ENCODE measurements at places on chromosomes 16 and 17. TPM values are rescaled to one million over a fixed set of nuclear protein-coding genes. Genes with fewer than 3 reads are reported as not detected.

The WFDC1 gene
- total RNA-seq: 34.0 TPM

The COX6A2 gene
- total RNA-seq: not detected

The MIF4GD gene
- total RNA-seq: 5.6 TPM

The EXOC3L1 gene
- total RNA-seq: 0.26 TPM

The KRTAP4-3 gene
- total RNA-seq: not detected

The KRT33B gene
- not detected for total RNA-seq

The SLC6A4 gene
- total RNA-seq: not detected

The NPIPA2 gene
- total RNA-seq: 0.77 TPM

GRCh38 chr16:20826039-20826566, 19.8 kb downstream of the REXO5 start:
- no peaks in the 10 kb centered on the region for H3K27me3 ChIP-seq
- no peaks in the 10 kb centered on the region for H3K4me1 ChIP-seq
- no peak overlapping the region for H3K27ac ChIP-seq
- H3K36me3 ChIP-seq: no peaks in the 10 kb centered on the region
- peak; percentile 33 for DNase-seq

DNA sequence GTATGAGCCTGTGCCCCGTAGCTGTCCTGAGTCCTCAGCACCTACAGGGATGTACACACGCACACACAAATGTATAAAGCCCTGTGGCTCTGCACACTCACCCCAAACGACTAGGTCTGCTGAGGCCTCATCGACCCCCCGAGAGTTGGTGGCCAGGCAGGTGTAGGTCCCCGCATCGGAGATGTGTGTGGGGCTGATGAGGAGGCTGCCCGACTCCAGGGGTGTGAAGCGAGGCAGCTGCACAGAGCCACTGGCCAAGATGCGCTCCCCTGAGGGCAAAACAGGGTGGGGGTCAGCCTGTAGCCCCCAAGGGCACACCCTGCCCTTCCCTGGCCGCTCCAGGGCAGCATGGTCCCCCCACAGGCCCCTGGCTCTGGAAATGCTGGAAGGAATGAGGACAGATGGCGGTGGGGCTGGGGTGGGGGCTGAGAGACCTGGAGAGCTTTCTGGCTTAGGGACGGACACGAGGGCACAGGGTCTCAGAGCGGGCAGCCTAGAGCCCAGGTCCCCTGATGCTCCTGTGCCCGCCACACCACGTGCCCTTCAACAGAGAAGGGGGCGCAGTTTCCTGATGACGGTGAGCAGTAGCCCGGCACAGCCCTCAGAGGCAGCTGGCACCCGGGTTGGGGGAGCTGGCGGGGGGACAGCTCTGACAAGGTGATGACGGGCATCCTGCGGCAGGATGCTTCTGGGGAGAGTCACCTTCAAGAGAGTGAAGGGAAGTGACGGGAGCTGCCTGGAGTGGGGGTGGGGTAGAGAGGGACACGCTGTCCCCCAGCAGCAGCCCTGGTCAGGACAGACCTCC, 119.8 kb upstream of the CDC42EP4 start:
- DNase-seq: no peak
- H3K4me1 ChIP-seq: no peaks in the 10 kb centered on the region
- no peak overlapping the region for H3K27ac ChIP-seq
- H3K36me3 ChIP-seq: no peaks in the 10 kb centered on the region
- no peaks in the 10 kb centered on the region for H3K27me3 ChIP-seq

- no peak overlapping the region for H3K27ac ChIP-seq
- no peak for DNase-seq
- no peaks in the 10 kb centered on the region for H3K4me1 ChIP-seq
These were observed 52.6 kb downstream of the PLCG2 start for GRCh38 chr16:81831722-81832126.

DNA sequence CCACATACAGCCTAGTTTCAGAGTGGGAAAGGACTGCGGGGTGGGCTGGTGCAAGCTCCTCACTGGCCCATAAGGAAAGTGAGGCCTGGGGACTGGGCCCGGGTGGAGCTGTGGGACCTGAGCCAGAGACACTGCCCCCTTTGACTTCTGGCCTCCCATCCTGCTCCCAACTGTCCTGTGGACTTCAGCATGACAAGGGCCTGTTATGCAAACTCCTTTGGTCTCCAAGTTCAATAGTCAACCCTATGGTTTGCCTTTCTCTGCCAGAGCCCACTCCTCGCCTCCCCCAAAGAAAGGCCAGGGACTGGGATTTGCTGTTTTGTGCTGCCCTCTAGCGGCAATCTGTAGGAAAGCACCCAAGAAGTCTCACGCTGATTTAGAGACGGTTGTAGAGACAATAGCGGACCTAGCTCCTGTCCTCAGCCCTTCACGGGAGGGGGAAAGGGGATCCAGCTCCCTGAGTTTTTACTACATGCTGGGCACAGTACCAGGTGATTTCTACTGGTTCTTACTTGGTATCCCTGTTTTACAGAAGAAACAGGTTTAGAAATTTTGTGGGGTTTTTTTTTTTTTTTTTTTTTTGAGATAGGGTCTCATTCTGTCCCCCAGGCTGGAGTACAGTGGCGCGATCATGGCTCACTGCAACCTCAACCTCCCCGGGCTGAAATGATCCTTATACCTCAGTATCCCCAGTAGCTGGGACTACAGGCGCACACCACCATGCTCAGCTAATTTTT, 1.2 kb upstream of the TLCD3B start:
- H3K4me1 ChIP-seq: peaks cover 2% of the 10 kb centered on the region
- no peaks in the 10 kb centered on the region for H3K36me3 ChIP-seq
- no peak overlapping the region for H3K27ac ChIP-seq
- peaks cover 36% of the 10 kb centered on the region for H3K27me3 ChIP-seq
- no peak overlapping the region for H3K4me3 ChIP-seq

DNA sequence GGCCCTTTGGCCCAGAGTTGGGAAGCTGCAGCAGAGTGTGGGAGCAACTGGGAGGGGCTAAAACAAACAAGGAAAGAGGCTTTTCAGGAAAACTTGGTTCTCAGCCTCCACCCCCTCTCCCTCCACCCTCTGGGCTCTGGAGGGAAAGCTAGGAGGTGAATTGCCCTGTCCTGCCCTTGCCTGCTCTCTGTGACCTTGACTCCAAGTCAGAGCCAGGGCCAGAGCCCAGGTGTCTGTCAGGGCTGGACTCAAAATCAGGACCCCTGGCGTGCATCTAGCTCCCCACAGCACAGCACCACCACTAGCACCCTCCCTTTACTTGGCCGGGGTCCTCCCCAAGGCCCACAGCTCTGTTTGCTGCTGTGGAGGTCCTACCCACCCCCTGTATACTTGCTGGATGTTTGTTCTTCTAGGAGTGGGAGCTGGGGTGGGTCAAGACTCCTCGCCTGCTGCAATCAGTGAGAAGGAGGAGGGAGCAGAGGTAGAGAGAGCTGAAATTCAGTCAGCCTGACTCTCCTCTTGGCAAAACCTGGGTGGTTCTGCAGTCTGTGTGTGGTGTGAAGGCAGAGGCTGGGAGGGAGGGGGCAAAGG, 2.8 kb upstream of the NR1D1 start:
- H3K4me1 ChIP-seq: peaks cover 28% of the 10 kb centered on the region
- H3K36me3 ChIP-seq: no peaks in the 10 kb centered on the region
- DNase-seq: no peak
- H3K27ac ChIP-seq: no peak overlapping the region
- no peak overlapping the region for H3K4me3 ChIP-seq

GRCh38 chr17:77325577-77326075, 184.9 kb downstream of the SEC14L1 start:
- peak overlapping the region; percentile 98 for H3K27ac ChIP-seq
- H3K36me3 ChIP-seq: peaks cover 9% of the 10 kb centered on the region
- no peaks in the 10 kb centered on the region for H3K27me3 ChIP-seq
- no peak overlapping the region for H3K4me3 ChIP-seq

- H3K36me3 ChIP-seq: no peaks in the 10 kb centered on the region
- DNase-seq: no peak
- peaks cover 2% of the 10 kb centered on the region for H3K4me1 ChIP-seq
- H3K4me3 ChIP-seq: no peak overlapping the region
- no peak overlapping the region for H3K27ac ChIP-seq
These were observed 29.7 kb downstream of the CUEDC1 start for GRCh38 chr17:57925361-57925990.

DNA sequence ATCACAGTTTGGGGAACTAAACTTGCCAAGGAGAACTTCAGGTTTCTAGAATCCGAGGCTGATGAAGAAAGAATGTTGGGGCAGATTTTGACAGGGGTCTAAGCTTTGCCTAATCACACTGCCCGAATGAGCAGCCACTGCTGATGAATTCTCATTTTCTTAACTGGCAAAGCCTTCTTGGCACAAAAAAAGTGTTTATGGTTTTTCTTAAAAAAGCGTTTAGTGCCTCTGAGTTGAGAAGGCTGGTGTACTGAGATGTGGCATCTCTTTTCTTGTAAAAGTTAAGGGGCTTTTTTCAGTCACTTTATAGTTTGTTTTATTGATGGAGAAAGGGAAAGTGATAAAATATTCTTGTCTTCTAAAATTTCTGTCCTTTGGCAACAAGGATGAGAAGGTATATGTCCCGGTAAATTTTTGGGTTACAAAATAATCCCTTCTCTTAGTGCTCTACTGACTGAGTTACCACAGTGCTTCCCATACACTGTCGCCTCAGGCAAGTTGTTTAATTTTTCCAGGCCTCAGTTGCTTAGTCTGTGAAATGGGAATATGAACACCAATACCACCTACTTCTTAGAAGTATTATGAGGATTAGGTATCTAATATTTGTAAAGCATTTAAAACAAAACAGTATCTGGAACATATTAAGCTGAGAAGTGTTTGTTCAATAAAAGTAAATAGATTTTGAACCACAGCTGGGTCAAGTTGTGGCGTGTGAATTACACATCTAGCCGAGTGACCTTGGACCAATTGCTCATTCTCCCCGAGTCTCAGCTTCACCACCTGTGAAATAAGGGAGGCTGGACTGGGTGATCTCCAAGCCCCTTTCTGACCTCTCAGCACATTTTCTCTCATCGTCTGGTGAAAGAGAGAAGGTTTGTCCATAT, 320.8 kb downstream of the HAPSTR1 start:
- DNase-seq: no peak
- no peaks in the 10 kb centered on the region for H3K36me3 ChIP-seq
- H3K4me3 ChIP-seq: no peak overlapping the region
- H3K27me3 ChIP-seq: no peaks in the 10 kb centered on the region

DNA sequence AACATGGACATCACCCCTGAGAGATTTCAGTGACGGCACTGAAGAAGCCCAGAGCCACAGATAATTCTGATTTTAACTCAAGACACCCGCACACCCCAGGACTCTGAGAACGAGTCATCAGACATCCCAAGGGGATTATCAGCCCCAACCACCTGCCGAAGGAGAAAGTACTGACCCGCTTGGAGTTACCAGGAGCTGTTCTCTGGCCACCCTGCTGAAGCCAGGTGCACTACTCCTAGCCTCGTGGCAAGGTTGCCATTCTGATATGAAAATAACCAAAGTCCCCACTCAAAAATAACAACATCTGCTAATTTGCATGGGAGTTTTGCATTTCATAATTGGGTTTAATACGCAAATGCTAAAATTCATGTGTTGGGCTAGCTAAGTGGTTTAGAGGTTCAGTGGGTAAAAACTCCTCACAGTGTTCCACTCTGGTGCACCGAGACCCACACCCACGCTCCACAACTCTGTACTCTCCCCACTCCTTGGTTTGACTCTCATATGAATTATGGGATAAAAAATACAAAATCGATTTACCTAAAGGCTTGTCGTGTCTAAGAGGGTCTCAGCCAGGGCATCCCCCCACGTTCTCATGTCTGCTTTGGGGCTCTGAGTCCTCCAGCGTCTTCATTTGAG, 143.0 kb upstream of the NOL11 start:
- no peaks in the 10 kb centered on the region for H3K27me3 ChIP-seq
- no peak for DNase-seq
- H3K4me3 ChIP-seq: no peak overlapping the region
- no peak overlapping the region for H3K27ac ChIP-seq

GRCh38 chr17:19642373-19642893, 6.1 kb upstream of the ALDH3A2 start:
- no peak overlapping the region for H3K4me3 ChIP-seq
- no peak overlapping the region for H3K27ac ChIP-seq
- no peak for DNase-seq
- H3K27me3 ChIP-seq: peaks cover 8% of the 10 kb centered on the region
- peaks cover 4% of the 10 kb centered on the region for H3K4me1 ChIP-seq
- H3K36me3 ChIP-seq: no peaks in the 10 kb centered on the region

- no peak overlapping the region for H3K4me3 ChIP-seq
- no peaks in the 10 kb centered on the region for H3K36me3 ChIP-seq
- H3K27me3 ChIP-seq: peaks cover 8% of the 10 kb centered on the region
- H3K4me1 ChIP-seq: no peaks in the 10 kb centered on the region
- DNase-seq: no peak
These were observed 25.3 kb upstream of the ZNF469 start for GRCh38 chr16:88357317-88358022.

- H3K4me1 ChIP-seq: no peaks in the 10 kb centered on the region
- H3K27me3 ChIP-seq: no peaks in the 10 kb centered on the region
- no peak for DNase-seq
- H3K27ac ChIP-seq: no peak overlapping the region
- no peak overlapping the region for H3K4me3 ChIP-seq
These were observed 37.8 kb downstream of the BCO1 start for GRCh38 chr16:81276323-81276722.

DNA sequence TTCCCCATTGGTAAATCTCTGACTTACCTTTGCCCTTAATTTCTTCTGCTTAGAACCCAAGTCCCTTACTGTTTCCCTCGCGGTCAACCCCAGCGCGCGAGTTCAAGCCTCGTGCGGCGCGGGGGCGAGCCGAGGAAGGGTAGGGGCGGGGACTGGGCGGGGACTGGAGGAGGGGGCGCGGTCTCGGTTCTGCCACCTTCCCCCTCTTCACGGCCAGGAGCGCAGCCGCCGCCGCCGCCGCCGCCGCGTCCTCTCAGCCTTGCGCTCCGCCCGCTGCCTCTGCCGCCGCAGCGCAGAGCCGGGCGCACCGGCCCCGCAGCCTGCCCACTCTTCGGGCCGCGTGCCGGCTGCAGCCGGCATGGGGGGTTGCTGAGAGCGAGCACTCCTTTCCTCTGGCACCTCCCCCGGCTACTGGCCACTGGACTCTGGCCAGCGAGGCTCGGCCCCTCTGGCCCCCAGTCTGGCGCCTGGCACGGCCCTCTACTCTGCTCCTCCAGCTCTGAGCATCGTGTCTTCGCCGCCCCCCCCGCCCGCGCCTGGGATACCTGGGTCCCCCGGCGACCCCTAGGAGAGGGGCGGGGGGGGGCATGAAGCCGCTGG, at the start of gene RAPGEFL1:
TSS of gene RAPGEFL1 (plus strand) at position 196 of the 600 bp plus-strand sequence. CDS start at position 588, 392 bp downstream.
- no peak within 1 kb of the TSS for H3K4me3 ChIP-seq
- H3K27ac ChIP-seq: no peak within 1 kb of the TSS
- H3K27me3 ChIP-seq: no peaks in the 10 kb centered on the region
- H3K36me3 ChIP-seq: peaks cover 4% of the 10 kb centered on the region
- peak; percentile 53 for DNase-seq
- H3K4me1 ChIP-seq: peaks cover 12% of the 10 kb centered on the region

- no peak overlapping the region for H3K27ac ChIP-seq
- H3K4me3 ChIP-seq: no peak overlapping the region
- no peaks in the 10 kb centered on the region for H3K36me3 ChIP-seq
- H3K4me1 ChIP-seq: peaks cover 9% of the 10 kb centered on the region
- no peaks in the 10 kb centered on the region for H3K27me3 ChIP-seq
These were observed 9.0 kb downstream of the ADGRG1 start for GRCh38 chr16:57637424-57637823.

DNA sequence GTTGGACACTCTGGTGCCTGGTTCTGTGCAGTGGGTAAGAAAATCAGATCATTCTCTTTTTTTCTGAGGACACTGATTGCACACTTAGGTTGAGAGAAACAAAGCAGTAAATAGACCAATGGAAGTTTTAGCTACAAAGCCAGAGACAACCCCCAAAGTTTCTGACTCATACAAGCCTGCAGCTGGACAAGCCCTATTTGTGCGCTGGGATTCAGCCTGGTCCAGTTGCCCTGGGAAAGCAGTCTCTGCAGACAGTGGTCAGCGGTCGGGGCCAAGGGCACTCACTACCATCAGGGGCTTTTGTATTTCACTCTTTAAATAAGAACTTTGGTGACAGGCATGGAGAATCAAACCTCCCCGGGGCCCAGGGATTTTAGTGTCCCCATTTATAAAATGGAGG, 6.0 kb upstream of the RHBDL3 start:
- peaks cover 9% of the 10 kb centered on the region for H3K4me1 ChIP-seq
- H3K27me3 ChIP-seq: peaks cover 26% of the 10 kb centered on the region
- H3K36me3 ChIP-seq: no peaks in the 10 kb centered on the region
- DNase-seq: peak; percentile 75
- no peak overlapping the region for H3K27ac ChIP-seq
